Stimulated activated CD4-positive, alpha-beta T cell treated with anti-CD3 and anti-CD28 coated beads, Interleukin-1b, Interleukin-23, amount 100 ng/mL, for 4 hours (primary cell): ENCODE measurements at places on chromosomes 16 and 17.

- DNase-seq, result no peak
These were observed 46.3 kb upstream of the ARHGAP44 start for GRCh38 chr17:12743046-12743445.

DNA sequence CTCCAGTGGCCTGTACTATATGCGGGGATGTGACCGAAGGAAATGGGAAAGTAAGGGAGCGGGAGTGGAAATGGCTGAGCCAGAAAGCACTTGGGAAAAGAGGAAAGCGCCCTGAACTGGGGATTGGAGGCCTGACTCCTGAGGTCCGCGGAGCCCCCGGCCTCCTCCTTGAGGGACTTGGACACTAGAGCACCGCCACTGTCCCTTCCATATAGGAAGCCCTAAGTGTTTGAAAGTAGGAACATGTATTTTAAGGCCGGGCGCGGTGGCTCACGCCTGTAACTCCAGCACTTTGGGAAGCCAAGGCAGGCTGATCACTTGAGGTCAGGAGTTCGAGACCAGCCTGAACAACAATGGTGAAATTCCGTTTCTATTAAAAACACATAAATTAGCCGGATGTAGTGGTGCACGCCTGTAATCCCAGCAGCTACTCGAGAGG lies 530 bp upstream of the ZDHHC7 start:
- DNase-seq, result no peak

DNA sequence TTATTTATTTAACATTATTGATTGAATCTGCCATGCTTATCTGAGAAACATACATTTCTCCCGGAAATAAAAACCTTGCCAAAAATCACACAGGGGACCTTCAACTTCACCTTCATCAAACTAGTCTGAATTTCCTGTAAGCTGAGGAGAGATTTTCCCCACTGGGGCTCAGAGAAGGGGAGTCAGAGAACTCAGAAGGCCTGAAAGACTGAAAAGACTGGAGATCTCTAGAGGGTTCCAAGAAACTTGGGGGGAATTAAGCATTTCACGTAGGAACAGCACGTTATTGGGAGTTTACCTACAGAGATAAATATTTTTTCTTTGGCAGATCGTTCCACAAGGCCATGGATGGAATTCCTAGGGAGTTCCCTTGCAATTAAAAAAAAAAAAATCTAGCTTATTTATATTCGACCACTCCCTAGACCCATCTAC lies 528 bp upstream of the NOL11 start:
- DNase-seq, result no peak

DNA sequence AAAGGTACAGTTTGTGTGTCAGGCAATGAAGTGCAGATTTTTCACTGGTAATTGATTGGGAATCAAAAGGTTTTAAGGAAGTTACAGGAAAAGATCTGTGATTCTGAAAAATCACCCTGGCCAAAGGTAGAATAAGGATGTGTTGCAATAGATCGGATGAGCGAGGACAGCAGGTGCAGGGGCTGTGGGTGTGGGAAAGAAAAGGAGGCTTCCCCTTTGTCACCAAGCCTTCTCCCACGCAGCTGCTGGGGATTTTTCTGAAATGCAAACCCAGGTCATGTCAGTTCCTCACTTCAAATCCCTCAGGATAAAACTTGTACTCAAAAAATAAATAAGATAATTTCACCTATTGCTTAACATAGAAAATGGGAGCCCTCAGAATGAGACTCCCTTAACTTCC lies 47.9 kb upstream of the ARHGAP17 start:
- DNase-seq, result no peak

GRCh38 chr17:5785867-5786509 lies 201.7 kb upstream of the NLRP1 start:
- no peak for DNase-seq

DNA sequence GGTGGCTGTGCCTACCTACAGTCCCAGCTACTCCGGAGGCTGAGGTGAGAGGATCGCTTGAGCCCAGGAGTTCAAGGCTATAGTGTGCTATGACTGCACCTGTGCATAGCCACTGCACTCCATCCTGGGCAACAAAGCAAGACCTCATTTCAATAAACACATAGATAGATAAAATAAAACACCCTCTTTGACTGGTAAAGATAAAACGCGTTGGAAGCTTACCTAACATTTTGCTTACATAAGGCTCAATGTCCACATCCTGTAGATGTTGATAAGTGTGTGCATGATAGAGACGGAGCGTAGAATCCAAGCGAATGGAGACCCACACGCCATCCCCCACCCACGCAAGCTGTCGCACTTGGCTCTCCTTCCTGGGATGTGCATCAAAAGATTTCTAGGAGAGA lies 113.4 kb upstream of the TOB1 start:
- no peak for DNase-seq
